ENCODE measurements at places on chromosomes 11 and 22.

DNA sequence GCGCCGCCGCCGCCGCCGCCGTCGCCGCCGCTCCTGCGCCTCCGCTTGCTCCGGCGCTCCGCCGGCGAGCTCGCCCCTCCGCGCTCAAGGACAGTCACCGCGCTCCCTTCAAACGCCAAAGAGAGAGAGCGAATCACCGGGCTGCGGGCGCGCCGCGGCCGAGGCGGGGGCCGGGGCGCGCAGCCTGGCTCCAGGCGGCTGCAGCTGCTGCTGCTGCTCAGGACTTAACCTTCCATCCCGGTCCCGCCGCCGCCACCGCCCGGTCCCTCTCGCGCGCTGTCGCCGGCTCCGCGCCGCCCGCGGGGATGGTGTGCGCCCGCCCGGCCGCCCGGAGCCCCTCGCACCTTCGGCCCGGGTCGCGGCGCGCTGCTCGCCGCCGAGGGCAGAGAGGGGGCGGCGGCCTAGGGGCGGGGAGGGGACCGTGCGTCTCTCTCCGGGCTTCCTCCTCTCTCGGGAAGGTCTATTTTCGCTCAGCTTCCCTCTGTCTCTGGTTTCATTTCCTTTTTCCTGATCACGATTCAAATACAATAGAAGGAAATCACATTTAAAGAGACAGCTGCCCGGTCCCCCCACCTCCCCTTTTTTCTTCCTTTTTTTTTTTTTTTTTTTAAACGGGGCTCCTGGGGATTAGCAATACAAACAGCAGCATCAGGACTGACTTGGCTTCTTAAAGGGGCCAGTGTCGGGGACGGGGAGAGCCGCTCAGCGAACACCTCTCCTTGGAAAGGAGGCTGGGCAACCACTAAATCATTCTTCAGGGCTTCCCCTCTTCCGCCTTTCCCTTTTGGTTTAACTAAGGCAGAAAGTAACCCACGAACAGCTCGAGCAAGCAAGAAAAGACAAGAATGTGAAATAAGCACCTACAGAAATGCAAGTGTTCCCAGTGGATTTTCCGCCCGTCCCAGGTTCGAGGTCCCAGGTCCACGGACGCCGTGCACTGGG, 22.1 kb downstream of the LMO2 start:
- peak; percentile 39 for DNase-seq

- no peak for DNase-seq
Measured at GRCh38 chr11:70183483-70184176, 19.5 kb upstream of the FADD start.

DNA sequence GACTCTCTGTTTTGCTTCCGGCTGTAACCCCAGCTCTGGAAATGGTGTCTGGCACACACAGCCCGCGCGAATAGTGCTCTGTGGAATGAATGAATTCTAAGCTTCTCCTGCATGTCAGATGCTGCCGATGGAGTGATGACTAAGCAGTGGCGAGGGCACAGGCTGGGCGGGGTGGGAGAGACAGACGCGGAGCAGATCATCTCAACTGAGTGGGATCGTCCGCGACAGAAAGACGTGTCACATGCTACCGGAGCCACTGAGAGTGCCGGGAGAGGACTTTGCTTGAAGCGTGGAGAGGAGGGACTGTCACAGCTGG, 334.5 kb downstream of the CTTN start:
- no peak for DNase-seq

DNA sequence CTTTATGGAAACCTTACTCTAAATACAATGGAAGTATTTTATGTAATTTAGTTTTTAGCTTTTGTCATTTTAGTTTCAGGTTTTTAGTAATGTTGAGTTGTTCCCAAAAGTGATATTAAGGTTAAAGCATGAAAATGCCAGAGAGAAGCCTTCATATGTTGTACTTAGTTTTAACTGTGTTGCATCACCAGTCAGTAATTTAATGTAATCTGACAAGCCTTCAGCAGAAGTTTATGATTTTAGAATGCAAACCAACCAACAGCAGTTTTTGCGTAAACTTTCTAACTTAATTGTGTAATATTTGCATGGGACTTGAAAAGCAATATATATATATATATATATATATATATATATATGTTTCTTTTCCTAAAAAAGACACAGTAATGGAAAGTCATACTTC, 110.6 kb downstream of the MSANTD4 start:
- no peak for DNase-seq

DNA sequence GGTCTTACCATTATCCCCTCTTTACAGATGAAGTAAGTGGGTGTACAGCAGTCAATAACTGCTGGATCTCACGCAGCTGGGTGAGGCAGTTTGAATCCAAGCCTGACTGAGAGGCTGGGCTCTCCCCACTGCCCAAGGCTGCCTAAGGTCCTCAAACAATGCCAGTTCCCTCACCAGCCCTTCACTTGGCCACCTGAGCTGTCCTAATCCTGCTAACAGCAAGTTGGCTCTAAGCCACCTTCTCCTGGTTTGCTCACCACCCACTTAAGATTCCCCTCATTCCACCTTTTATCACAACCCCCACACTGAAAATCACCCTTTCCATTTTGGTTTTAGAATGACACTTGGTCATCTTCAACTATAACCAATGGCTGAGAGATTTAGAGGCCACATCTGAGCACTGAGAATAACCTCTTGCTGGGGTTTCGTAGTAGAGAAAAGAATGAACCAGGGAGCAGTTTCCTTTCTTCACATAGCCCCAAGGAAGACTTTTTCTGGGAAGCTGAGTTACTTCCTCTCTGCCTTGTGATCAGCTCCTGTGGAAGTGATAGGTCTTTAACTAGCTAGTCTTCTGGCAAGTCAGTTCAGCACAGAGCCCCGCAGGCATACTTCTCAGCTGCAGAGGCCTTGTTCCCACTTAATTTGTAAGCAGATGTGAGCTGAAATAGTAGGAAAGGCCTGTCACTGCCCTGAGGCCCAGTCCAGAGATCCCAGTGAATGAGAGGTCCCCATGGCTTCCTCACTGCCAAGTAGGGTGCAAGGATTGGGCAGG, 57.8 kb upstream of the TTC12 start:
- DNase-seq: no peak

DNA sequence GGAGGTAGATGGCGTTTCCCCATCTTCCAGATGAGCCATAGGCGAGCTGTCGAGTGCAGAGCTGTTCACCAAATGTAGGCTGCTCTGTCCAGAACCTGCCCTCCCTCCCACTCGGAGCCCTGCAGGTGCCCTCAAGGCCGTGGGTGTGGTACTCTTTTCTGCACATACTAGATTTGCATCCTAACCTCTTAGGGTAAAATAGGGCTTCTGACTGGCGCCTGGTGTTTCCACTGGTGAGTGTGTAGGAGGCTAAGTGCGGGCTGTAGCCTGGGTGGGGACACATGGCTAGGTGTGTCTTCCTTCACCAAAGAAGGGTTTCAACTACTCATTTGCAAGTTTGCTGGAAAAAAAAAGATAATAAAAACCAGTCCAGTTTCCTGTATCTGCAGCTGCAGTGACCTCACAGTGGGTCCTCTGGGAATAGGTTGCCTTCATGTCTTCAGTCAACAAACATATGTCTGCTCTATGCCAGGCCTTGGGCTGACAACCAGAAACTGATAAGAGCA, 8.5 kb downstream of the BIK start:
- DNase-seq: no peak

DNA sequence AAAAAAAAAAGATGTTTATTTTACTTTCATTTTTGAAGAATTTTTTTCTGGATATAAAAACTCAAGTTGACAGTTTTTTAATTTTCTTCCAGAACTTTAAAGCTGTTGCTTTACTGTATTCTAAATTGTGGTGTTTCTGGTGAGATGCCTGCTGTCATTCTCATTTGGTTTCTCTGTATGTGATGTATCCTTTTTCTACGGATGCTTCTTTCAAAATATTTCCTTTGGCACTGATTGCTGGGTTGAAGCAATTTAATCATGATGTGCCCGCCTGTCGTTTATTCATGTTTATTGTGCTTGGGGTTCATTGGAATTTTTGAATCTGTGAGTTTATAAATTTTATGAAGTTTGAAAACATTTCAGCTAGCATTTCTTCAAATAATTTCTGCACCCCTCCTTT, 29.4 kb upstream of the CTSD start:
- DNase-seq: no peak

GRCh38 chr22:37336579-37336978, 54.3 kb downstream of the CYTH4 start:
- no peak for DNase-seq

DNA sequence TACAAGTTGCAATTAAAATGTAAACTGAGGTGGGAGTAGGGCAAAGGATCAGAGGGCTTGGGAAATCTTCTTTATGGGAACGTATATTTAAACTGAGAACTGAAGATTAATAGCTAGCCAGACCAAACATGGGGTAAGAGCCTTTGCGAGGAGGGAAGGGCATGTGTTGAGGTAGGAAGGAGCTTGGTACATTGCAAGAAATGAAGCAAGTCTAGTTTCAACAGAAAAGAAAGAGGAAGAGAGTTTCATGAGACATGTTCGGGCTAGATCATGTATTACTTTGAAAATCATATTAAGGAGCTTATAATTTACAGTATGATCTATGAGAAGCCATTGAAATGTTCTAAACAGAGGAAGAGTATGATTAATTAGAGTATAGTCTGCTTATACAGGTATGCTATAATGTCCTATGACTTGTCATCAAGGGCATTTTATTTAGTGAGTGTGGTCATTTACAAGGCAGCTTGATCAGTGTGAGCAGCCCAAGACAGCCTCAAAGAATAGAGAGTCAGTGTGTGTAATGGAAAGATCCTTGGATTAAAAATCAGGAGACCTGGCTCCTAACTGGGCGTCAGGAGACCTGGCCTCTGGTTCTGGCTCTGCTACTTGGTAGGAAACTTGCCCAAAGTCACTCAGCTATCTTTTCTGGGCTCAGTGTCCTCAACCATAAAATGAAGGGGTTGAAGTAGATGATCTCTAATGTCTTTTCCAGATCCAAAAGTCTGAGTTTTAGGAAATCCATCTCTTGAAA, 10.9 kb downstream of the GAS2 start:
- no peak for DNase-seq

DNA sequence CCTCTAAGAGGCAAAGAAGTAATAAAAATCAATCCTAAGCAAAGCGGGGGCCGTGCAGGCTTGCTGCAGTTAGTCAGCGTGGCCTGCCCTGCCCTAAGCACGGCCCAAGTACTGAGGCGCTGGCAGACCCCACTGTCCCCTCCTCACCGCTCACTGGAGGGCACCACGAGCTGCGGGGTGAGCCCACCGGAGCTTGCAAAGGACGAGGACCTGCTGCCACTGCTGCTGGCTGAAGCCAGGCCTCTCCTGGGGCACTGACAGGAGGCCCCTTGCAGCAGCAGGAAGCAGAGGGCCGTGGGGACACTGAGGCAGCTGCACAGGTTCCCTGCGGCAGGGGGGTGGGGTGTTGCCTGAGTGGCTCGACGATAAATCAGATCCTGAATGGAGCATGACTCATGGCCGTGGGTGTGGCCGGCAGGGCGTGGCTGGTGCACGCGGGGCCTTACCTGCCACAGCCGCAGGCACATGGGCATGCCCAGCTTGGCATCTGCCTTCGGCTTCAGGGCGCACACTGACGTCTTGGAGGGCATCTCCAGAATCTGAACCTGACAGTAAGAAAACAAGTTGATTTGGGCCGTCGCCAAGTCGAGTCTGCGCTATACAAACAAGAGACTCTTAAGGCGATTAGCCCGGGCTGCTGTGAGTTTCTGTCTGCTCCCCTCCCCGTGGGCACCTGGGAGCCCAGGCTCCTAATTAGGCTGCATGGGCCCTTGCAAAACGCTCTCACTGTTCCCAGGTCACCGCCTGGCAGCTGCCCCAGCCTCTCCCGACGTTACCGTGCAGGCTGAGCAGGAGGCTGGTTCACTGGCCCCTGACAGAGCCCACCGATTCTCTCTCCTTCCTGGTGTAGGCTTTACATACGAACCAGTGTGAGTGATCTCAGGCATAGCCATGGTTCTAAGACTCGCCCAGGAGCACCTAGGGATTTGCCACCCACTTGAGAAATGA, 45.9 kb downstream of the TBX1 start:
- no peak for DNase-seq

DNA sequence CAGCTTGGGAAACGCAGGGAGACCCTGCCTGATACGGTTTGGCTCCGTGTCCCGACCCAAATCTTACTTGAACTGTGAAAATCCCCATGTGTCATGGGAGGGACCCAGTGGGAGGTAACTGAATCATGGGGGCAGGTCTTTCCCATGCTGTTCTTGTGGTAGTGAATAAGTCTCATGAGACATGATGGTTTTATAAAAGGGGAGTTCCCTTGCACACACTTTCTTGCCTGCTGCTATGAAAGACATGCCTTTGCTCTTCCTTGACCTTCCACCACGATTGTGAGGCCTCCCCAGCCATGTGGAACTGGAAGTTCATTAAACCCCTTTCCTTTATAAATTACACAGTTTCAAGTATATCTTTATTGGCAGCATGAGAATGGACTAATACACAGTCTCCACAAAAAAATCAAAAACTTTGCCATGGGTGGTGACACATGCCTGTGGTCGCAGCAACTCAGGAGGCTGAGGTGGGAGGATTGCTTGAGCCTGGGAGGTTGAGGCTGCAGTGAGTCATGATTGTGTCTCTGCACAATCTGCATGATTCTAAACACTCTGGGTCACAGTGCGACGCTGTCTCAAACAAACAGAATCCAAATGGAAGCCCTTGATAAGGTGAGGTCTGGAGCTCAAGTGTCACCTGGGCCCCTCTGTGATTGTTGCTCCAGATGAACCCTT, 34.9 kb downstream of the SYN3 start:
- no peak for DNase-seq

GRCh38 chr11:116420770-116421528, 351.8 kb downstream of the BUD13 start:
- DNase-seq: no peak

- no peak for DNase-seq
Measured at GRCh38 chr11:20308601-20309000, 54.9 kb upstream of the HTATIP2 start.

All from activated T-cell treated with anti-CD3 and anti-CD28 coated beads, Interleukin-2, amount 50 U/mL, for 1 hour (primary cell).